ENCODE measurements at places on chromosomes 4 and X.

DNA sequence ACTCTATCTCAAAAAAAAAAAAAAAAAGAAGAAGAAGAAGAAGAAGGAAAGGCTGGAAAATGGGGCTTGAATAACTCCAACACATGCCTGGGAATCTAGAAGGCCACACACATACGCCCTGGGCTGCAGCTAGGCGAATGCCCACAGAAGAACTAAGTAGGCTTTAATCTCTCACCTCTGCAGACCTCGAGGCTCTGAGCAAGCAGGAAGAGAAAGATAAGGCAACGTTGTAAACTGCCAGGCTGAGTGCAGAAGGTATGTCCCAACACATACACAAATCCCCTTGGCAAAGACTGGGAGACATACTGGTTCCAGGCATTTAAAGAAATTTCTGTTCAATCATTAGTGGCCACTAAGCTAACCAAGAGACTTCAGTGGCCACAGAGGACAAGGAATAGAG, 18.4 kb downstream of the SLC38A5 start:
- DNase-seq = no peak

DNA sequence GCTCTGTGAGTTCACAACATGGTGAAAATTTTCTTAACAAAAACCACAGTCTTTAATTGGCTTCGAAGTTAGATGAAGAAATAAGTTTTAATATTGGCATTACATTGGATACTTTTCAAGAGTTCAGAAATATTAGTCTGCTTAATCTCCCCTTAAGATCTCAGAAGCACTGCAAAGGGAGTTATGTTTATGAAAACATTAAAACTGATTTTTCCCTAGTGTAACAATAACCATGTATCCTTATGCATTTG, 1.5 kb downstream of the SETD7 start:
- DNase-seq = no peak

- no peak for DNase-seq
Measured at GRCh38 chr4:11698846-11699590, 270.3 kb upstream of the HS3ST1 start.

- no peak for DNase-seq
Measured at GRCh38 chrX:150615356-150615755, 46.9 kb downstream of the MTM1 start.

GRCh38 chr4:154989511-154989910, 208.4 kb downstream of the RBM46 start:
- no peak for DNase-seq
